CD8-positive, alpha-beta memory T cell (primary cell): ENCODE measurements at places on chromosomes 4 and X.

DNA sequence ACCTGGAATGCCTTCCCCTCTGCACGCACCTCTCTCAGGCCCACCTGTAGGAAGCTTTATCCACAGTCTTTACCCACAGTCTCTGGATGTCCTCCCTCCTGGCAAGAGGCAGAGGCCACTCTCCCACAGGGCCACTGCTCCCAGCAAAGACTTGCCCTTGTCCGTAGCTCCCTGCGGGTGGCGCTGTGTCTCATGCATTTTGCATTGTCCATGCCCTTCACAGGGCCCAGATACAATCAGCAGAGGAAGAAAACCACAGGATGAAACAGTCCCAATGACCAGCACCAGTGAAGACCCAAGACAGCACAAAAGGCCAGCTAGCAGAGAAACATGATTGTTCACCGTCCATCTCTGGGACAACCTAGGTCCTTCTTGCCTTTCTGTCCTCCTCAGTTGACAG, 2.1 kb upstream of the NSG1 start:
- no peak for DNase-seq

DNA sequence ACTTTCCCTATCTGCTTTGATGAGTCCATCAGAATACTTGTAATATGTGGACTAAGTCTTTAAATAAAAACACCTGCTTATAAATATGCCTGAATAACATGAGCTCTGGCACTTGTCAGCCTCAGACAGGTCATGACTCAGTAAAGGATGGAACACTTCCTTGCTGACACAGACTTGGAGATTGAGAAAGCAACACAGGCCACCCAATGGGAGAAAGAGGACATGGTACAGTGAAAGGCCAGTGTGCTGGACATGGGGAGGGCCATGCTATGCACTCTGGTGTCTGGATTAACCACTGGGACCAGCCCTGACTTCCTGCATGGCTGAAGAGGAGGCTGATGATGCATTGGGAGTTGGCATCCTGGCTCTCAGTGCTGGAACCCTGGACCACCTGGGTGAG, 149.5 kb downstream of the DHRSX start:
- DNase-seq: no peak

DNA sequence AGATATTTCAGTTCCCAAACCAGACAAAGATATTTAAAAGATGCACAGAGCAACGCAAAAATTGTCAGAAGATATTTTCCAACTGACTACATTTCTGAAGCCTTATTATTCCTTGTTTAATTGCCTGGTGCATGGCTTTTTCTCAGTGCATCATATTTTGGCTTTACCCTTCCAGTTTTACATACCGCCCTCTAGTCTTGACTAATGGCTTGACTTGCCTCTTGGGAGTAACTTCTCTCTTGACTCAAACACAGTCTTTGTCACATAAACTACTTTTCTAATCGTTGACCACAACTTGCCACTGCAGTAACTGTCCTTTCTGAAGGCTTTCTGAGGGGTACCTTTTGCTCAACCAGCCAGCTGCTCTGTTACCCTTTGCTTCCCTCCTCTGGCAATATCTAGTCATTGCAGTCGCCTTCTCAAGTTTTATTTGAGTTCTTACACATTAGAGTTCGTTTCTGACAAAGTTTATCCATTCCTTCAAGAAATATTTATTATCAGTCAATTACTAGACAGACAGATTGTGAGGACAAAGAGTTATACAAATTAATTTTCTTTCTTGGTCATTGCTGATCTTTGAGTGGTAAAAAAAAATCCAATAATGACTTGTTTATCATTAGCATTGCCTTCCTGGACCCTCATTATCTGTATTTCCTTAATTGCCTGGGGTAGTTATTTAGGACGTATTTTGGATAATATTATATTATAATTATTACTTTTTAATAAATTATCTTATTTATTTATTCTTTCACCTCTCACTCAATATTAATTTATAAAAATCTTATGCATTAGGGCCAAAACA, 506.9 kb upstream of the PCDH10 start:
- DNase-seq: no peak

DNA sequence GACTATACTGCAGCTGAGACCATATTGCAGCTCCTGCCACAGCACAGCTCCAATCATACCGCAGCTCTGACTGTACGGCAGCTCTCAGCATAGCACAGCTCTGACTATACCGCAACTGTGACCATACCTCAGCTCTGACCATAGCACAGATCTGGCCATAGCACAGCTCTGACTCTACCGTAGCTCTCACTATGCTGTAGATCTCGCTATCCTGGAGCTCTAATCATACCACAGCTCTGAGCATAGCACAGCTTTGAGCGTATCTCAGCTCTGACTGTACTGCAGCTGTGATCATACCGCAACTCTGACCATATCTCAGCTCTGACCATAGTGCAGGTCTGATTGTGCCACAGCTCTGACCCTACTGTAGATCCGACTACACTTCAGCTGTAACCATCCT, 139.2 kb downstream of the ASMT start:
- DNase-seq: no peak

- DNase-seq: no peak
Observed at GRCh38 chrX:41655631-41656030, 33.1 kb upstream of the GPR34 start.

GRCh38 chr4:77336411-77337142, 179.6 kb downstream of the CCNG2 start:
- no peak for DNase-seq

DNA sequence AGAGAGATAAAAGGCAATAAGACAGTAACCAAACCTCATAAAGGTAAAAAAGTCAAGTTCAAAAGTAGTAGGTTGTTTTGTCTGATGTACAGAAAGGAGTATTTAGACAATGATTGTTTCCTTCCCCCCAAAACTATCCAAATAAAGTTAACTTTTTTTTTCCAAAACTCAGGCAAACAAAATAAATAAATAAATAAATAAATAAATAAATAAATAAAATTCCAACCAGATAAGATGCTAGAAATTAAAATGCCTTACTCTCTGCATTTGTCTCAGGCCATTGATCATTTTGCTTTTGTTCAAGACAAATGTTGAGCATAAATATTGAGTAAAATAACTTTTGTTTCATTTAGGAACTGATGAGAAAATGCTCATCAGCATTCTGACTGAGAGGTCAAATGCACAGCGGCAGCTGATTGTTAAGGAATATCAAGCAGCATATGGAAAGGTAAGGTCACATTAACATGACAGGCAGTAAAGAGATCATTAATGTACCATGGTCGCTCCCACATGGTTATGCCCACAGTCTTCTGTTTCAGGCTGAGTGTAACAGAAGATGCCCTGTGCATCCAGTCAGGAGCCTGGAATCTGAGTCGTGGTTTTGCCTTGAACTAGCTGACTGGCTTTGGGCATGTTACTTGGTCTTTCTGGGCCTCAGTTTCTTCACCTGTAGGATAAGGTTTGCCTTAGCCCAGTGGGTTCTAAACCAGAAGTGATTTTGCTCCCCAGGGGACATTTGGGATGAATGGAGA, 27.3 kb downstream of the ANXA3 start:
- DNase-seq: no peak

DNA sequence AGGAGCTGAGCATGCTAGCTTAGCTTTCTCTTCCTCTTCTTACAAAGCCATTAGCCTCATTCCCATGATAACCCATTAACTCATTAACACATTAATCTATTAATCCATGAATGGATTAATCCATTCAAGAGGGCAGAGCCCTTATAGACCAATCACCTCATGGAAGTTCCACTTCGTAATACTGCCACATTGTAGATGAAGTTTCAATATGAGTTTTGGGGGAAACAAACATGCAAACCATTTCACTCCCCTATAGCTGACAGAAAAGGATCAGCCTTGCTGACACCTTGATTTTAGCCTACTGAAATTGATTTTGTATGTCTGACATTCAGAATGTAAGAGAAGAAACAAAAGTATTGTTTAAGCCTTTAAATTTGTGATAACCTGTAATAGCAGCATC, 251.8 kb upstream of the GALNTL6 start:
- DNase-seq: no peak

DNA sequence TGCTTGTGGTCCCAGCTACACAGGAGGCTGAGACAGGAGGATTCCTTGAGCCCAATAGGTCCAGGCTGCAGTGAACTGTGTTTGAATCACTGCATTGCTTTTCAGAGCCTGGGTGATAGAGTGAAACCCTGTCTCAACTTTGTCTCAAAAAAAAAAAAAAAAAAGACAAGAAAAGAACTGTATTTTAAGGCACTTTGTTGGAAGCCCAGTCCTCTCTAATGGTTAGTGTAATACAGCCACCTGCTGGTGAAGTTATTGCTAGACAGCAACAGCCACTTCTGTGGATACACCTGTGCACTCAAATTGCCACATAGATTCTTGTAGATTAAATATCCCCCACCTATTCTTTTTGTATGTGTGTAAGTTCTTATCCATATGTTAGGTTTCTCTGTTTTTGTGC, 10.1 kb upstream of the FGG start:
- peak; percentile 33 for DNase-seq

DNA sequence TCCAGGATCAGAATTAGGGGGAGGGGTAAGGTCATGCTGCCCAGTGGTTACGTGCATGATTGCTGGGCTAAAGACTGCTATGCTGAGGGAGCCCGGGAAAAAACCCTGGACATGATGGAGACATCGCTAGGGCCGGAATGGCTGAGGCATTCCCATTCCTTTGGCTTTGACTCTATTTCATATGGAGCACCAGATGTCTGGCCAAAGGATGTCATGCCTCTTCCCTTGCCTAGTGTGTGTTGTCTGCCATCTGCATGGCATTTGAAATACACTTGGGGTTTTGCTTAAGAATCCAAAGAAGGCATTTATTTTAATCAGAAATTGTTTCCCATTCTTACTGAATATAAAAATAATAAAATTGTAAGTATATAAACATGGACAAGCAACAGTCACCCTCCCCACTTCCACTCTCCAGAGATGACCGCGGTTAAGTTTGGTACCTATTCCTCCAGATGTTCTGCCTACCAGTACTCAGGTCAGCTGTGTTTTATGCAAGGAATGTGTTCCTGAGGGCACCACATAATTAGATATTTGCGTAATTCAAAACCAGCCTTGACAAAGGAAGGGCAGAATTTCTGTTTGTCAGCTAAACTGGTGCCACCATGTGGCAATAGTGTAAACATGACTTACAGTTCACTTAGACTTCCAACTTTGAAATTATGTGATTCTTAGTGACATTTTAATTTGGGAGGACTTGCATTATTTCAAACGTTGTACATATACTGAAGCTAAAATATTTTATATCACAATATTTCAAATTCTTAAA, 105.9 kb downstream of the CT47B1 start:
- DNase-seq: no peak

- no peak for DNase-seq
Observed at GRCh38 chr4:115325836-115326235, 212.4 kb upstream of the NDST4 start.

- no peak for DNase-seq
Observed at GRCh38 chr4:12723849-12724447, 760.2 kb downstream of the RAB28 start.

DNA sequence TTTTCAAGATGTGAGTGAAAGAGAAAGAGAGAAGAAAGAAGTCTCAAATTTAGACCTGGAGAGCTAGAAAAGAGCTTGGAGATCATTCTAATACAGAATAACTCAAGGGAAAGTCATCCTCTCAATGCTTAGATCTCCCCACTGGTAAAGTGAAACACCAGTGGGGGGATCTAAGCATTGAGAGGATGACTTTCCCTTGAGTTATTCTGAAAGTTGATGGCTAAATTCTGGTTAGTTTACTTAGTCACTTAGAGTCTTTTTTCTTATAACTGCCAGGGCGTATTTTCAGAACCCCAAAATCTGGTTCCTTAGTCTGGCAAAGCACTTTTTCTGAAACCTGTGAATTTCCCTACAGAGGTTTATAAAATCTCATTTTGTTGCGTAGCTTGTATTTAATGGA, 198.6 kb downstream of the ARHGAP24 start:
- DNase-seq: no peak

DNA sequence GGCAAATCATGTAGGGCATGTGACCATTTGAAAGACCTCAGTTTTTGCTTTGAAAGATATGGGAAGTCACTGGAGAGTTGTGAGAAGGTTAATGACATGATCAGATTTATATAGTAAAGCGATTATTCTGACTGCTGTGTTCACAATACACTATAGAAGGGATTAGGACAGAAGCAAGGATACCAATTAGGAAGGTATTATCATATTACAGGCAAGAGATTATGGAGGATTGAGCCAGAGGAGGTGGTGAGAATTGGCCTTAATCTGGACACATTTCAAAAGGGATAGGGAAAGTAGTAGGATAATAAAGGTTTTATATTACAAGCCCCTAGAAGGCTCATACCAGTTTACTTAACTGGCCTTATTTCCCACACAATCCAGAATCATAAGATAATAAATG, 124.9 kb upstream of the POF1B start:
- DNase-seq: no peak

GRCh38 chrX:23133551-23133950, 133.8 kb downstream of the DDX53 start:
- DNase-seq: no peak

DNA sequence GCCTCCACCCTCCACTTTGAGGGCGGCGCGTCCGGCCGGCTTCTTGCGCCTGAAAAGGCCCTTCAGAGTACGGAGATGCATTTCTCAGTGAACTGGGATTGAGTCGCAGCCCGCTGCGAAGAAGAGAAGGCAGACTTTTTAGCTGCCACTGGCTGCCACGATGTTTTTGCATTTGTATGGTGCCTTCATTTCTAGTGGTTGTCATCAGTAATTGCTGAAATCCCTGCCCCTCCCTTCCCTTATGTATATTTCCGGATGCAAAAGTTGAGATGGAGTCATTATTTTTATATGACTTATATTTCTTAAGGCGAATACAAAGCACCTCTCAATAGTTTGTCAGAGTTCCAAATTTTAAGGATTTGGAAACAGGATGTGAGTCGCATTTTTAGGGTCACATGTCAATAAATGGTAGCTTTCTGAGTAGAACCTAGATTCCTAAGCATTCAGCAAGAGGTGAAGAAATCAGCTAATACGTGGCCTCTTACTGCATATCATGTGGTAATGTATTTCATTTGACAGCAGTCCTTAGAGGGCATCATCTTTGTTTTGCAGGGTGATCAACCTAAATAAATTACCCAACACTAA, 658 bp downstream of the ATP6AP2 start:
- DNase-seq: peak; percentile 48

- DNase-seq: peak; percentile 29
Observed at GRCh38 chr4:109658871-109659410, 44.3 kb downstream of the CASP6 start.

DNA sequence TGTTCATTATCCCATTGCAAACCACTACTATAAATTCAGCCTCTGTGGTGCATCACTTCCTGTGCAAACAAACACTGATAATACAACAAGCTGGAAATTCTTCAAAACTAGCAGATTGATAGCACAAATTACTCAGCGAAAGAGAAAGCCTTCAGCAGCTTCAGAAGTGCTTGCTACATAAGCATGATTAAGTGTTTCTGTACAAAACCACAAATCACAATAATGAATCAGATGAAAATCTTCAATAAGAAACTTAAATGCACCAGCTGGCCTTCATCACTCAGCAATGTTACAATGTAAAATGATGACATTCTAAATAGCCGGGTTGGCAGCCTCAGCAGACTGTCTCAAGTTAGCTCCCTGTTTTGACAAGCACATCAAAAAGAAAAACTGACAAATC, 262.2 kb downstream of the SPOCK3 start:
- DNase-seq: no peak
